Femur (tissue), 1 donor: ENCODE measurements at places on chromosomes 13 and 19.

DNA sequence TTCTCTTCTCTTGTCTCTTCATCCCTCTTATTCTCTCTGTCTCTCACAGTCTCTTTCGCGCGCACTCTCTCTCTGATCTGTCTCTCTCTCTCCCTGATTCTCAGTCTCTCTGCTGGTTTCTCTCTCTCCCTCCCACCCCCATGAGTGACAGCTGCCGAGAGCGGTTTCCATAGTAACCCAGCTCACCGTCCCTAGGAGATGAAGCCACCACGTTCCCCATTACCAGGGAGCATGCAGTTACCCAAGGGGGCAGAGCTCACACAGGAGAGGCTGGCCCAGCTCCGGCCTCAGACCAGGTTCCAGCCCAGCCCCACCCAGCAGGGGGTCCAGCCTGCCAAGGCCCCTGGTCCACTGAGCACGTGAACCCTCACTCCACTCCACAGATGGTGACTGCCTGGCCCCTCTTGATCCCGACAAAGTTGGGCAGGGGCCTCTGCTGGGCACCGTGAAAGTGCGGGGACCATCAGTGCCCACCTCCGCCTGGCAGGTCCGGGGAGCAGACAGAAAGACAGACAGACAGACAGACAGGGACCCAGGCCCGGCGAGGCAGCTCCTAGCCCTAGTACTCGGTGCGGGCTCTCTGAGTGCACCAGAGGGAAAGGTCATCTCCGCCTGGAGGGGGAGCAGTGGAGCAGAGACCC lies 50.6 kb downstream of the CELF5 start:
- no peak for DNase-seq

DNA sequence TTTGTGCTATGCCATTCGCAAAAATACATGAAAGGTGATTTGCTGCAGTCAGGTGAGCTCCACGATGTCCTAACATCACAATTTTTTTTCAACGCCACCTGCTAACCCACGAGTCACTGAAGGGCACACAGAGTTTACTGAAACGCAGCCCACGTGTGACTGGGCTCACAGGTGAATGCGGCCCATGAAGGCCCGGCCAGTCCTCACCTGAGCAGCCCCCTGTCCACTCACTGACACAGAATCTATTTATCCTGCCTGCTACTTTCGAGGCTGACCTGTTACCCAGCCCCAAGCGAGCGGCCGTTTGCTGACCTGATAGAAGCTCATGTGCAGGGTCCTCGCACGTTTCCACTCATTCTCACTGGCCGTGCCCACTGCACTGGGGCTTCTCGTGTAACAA lies 121.9 kb upstream of the SOX1 start:
- no peak for DNase-seq

GRCh38 chr19:33405553-33406461 lies 32.3 kb downstream of the CEBPG start:
- DNase-seq: peak; percentile 14

GRCh38 chr19:37941782-37942515 lies 34.9 kb downstream of the SIPA1L3 start:
- DNase-seq: no peak

DNA sequence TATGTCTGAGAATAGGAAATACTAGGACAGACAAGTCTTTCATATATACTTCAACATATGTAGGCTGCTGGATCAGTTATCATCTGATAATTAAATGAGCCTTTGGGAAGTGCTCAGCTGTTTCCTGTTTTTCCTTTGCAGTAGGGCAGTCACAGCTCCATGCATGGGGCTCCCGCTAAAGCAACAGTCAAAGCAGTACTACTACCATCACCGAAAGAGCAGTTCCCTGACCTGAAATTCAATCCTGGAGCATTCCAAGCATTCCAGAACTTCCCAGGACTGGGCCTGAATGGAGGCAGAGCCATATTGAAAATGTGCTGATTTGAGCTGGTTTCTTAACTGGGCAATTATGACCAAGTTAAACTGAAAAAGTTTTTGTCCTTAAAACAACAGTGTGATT lies 20.5 kb downstream of the MICU2 start:
- DNase-seq: no peak

DNA sequence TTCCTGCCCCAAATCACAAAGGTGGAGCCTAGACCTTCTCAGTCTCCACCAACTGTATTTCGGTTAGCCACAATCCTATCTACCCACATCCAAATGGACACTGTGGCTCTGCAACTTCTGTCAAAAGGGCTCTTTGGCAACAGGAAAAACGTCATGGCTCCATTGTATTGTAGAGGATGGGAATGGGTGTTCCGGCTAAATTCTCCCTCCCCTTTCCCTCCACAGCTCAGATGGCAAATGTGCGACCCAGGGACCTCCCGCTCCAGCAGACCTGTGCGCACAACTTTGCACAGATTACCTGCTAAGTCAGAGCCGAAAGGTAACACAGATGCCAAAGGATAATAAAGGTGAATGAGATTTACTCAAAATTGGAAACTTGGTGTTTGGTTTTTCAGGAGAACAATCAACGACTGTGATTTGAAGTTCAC lies 968 bp upstream of the KL start:
- DNase-seq: no peak

DNA sequence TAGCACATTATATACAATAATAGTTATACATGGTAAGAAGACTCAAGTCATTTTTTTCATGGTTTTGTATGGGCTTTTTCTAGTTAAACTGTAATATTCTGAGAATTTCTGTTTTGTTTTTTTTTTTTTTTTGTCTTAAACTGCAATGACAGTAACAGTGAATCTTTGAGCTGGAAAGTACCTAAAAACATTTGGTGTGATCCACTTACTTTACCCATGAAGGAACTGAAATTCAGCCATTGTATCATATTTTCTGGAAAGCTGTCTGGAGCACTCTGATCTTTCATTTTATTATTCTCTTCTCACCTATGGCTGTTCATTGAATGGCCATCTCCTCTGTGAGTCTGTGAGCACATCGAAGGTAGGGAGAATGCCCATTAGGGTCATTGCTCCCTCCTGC lies 37.8 kb downstream of the MYO16 start:
- DNase-seq: no peak

DNA sequence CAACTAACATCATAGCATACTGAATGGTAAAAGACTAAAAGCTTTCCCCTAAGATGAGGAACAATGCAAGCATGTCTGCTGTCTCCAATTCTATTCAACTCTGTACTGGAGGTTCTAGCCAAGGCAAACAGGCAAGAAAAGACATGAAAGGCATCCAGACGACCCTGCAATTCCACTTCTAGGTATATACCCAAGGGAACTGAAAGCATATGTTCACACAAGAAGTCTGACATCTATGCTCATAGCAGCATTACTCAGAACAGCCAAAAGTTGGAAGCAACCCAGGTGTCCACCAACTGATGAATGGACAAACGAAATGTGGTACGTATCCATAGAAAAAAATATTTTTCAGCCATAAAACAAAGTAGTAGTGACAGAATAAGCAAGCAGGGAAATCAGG lies 39.1 kb downstream of the PEPD start:
- DNase-seq: peak; percentile 4

DNA sequence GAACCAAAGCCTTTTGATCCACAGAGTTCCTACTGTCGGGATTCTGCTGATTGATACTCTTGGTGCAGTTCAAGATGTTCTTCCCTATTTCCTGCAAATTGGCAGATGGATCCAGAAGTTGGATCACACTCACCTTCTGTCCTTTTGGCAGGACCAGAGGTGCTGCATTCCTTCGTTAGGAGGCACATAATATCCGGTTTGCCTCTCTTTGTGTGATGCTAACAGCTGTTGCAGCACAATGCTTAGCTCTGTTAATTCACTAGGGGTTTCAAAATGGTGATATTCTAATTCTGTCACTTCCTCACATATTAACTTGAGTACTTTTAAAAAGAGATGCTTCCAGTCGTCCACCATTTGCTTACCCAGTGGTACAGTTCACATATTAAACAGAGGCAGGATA lies 15.2 kb upstream of the CHST8 start:
- DNase-seq: no peak

- no peak for DNase-seq
Measured at GRCh38 chr19:17402982-17403855, 2.2 kb downstream of the BST2 start.

DNA sequence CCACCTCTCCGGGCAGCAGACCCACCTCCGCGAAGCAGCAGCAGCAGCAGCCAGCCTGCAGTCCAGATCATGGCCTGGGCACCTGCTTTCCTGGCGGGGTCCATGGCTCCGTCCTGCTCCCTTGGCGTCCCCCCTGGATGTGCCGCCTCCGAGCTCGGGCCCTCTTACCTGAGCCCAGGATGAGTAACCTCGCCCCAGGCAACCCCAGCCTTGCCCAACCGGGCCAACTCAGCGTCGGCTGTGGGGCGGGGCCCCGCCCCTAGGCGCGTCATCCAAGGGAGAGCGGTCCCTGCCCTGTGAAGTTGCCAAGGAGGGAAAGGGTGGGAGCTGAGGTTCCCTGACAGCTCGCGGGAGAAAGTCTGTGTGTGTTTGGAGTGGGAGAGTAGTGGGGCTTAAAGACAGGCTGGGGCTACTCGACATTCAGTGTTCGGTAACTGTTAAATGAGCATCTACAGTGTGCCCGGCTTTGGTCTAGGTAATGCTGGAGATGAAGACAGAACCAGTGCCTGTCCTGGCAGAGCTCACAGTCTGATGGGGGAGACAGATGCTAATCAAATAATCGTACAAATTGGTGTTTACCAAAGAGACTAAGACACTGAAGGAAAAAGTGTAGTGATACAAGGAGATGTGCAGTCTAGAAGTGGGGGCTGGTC lies at the start of gene LYPD3:
TSS of gene LYPD3 (minus strand) at position 141 of the 653 bp plus-strand sequence. CDS start at position 104, 37 bp downstream.
- DNase-seq: peak; percentile 42

GRCh38 chr13:41966671-41967070 lies 5.8 kb upstream of the VWA8 start:
- no peak for DNase-seq

- DNase-seq: no peak
Measured at GRCh38 chr19:4097501-4097900, 26.4 kb downstream of the MAP2K2 start.

DNA sequence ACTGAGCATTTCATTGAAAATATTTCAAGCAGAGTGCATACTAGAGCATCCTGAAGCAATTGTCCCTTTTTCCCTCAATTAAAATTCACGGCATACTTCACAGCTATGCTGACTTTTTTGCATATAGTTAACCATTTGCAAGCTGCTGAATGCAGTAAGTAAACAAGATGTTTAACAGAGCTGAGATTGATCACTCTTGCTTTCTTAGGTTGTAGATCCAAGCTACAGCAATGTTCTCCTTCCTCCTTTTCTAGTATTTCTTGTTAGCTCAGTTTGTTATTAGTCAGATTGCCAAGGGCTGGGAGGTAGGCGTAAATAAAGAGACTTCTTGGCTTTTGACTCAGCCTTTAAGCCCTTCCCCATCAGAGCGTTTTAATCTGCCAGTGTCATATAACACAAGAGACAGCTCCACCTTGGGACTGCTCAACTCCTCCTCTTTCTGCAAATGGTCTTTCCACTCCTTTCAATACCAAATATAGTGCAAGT lies at the start of gene SLITRK6:
TSS of gene SLITRK6 (minus strand) at position 323 of the 486 bp plus-strand sequence. CDS start 2,911 bp downstream, outside the sequence.
- DNase-seq: peak; percentile 32

GRCh38 chr13:33014291-33014690 lies 1.9 kb upstream of the KL start:
- DNase-seq: no peak

- no peak for DNase-seq
Measured at GRCh38 chr19:41897820-41898219, 14.8 kb downstream of the ARHGEF1 start.

DNA sequence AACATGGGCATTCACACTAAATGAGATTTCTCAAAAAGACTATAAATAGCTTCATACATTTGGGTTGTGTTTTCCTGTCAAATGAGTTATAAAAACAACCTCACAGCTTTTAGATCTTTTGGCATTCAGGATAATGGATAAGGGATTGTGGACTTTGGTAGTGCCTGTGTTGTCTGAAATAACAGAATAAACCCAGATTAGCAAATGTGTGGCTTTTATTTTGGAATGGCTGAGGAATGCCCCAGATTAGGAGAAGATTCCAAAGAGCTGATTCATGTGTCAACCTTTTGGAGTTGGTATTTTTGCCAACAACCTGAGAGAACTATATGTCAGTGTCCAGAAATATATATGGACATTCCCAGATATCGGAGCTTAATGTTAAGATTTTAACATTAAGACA lies 164.7 kb downstream of the MTUS2 start:
- no peak for DNase-seq

DNA sequence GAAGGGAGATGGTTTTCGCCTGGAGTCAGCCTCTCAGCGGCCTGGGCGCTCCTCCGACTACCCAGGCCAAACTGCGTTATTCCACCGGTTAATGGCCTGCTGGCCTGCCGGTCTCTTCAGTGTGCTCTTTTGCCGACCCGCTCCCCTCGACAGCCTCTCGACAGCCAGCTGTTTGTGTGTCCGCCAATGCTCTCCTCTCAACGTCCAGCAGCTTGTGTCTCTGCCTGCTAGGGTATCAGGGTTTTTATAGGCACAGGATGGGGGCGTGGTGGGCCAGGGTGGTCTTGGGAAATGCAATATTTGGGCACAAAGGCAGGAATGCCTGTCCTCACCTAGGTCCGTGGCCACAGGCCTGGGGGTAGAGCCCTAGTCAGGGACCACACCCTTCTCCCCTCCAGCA lies 1.5 kb upstream of the ZNF235 start:
- DNase-seq: no peak

- no peak for DNase-seq
Measured at GRCh38 chr13:111916201-111916600, 150.7 kb upstream of the SOX1 start.

DNA sequence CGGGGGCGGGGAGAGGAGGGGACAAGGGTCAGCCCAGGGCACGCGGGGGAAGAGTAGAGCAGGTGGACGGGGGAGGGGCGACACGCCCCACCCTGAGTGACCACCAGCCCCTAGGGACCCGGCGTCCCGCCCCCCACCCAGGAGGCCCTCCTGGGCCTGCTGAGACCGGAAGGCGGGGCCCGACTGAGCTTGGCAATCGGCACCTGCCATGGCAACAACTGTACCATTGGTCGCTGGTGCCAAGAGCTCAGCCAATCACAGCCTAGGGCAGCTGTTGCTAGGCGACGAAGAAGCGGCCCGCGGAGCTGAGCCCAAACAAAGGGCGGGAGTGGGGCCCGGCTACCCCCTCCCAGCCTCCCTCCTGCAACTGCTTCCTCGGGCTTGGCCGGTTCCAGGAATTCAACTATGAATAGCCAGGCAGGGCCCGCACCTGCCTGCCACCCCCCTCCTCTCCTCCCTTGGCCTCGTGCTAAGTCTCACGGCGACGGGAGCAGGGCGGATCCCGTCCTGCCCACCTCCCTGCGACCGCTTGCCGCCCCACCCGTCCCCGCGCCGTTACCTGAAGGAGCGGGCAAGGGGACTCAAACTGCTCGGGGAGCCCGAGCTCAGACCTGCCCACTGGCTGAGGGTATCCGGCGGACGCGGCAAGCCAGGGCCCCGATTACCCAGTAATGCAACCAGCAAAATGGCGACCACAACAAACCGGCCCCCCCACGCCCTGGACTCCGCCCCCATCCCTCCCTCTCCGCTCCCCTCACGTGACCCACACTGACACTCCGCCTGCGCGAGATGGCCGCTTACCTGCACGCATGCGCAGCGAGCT lies at the start of gene DYRK1B:
TSS of gene DYRK1B (minus strand) at position 699 of the 823 bp plus-strand sequence. CDS start 2,295 bp downstream, outside the sequence.
- peak; percentile 99 for DNase-seq
